ENCODE measurements at places on chromosomes 3 and 15.
A peak's percentile ranks its signal among the peaks of the same experiment; 100 is the strongest.

- DNase-seq: no peak
These were observed 7.6 kb downstream of the ZMAT3 start for GRCh38 chr3:179063945-179064560.

- no peak for DNase-seq
These were observed 207.0 kb downstream of the NTRK3 start for GRCh38 chr15:88049506-88049905.

DNA sequence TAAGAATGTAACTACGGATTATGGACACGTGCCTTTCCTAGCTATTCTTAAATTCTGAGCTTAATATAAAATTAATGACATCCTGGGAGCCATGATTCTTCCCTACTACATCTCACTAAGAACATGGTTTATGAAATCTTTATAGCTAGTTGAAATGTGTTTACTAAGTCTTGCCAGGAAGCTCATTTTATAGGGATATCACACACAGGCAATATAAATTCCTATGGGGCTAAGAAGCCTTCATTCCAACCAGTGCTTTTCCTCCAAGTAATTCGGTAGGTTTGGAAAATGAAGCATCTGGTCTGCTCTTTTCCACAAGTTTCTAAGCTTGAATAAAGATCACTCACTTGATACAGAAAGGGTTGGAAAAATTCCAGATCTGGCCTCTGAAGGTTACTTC, 802.6 kb downstream of the FHIT start:
- no peak for DNase-seq

- DNase-seq: no peak
These were observed 33.3 kb downstream of the RLBP1 start for GRCh38 chr15:89187986-89188514.

GRCh38 chr15:63603516-63603915, 6.3 kb downstream of the FBXL22 start:
- no peak for DNase-seq

- DNase-seq: no peak
These were observed 98.3 kb downstream of the MEX3B start for GRCh38 chr15:81947548-81947947.

DNA sequence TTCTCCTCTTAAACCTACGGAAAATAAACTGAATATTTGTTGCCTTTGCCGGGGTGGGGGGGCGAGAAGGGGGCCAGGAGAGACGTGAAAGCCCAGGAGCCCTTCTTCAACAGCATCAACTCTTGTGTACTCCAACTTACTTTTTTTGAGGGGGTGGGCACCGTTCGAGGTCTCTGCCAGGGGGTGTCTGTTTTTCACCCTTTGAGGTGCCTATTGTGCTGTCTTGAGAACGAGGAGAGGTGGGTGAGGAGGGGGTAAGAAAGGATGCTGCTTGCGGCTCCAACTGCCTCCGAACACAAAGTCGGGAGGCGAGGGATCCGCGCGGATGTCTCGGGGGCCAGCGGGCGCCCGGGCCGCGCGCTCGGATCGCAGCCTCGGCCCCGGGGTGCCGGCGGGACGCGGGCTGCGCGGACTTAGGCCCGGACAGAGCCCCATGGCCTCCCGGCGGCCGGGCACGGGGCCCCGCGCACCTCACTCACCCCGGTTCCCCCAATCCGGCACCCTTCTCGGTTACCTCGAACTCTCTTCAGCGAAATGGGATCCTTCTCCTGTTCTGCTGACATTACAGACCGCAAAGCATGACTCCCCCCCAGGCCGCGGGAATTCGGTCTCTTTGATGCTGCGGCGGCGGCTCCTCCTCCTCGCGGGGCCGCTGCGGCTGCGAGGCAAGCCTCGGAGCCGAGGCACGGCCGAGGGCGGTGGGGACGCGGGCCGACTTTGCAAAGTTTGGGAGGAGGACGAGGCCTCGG, 650 bp downstream of the PYGO1 start:
- DNase-seq: peak; percentile 83

DNA sequence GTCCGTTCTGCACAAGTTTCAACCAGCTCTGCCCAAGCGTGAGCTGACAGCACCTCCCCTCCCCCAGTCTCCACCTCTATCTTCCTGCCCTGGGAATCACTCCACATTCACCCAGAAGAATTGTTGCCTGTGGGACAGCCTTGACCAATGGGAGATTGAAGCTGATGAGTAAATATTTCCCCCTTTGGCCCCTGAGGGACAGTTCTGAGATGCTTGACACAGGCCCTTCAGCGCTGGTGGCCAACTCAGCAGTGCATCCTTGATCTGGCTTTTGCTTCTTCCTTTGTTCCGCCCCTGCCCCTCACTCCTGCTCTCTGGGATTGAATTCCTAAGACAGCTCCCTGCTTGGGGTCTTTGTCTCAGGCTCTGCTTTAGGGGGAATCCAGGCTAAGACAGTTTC, 13.1 kb upstream of the SKIC8 start:
- no peak for DNase-seq

GRCh38 chr15:75346796-75347221, at the start of gene NEIL1:
Gene NEIL1 (plus strand): TSS chr15:75347039. CDS start chr15:75348906, 1,867 bp downstream.
- no peak for DNase-seq

DNA sequence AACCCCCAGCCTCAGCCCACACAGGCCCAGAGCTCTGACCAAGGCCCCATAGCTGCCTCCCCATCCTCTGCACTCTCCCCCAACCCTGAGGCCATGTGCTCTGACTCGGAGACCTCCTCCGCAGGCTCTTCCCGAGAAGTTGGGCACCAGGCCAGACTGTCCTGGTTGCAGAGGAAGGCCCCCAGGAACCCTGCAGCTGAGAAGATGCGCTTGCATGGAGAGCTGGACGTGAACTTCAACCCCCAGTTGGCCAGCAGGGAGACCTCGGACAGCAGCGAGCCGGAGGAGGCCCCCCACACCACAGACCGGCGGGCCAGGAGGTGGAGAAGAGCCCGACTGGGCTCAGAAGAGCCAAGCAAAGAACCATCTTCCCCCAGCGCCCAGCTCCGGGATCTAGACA, 119.5 kb upstream of the EIF1B start:
- DNase-seq: no peak

GRCh38 chr3:155178810-155179436, 98.8 kb downstream of the MME start:
- DNase-seq: no peak

- DNase-seq: no peak
These were observed 44.2 kb downstream of the SOX2 start for GRCh38 chr3:181755959-181756358.

DNA sequence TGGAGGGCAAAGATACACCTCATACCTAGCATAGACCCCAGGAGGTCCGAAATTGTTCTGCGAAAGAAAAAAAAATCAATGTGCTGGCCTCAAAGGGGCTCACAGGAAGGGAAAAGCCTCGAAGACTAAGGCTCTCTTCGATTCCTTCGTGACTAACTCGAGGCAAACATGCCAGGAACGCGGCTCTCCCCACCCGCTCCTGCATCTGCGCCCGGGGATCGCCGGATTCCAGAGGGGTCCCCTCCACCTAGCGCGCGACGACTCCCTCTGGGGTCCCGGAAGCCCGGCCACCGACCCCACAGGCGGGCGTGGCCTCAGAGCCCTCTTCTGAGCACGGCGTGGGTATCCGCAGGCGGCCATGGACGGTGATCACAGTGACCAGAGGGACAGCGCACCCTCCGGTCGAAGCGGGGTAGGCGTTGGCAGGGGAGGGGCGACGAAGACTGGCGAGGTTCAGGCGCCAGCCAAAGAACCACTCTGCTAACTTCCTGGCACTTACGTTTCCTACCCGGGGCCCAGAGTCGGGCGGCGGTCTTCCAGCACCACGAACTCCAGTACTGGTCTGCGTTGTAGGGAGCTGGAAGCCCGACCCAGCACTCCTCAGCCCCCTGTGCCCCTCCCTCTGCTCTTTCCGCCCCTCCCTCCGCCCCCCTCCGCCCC, 515 bp upstream of the EIF3J start:
- peak; percentile 92 for DNase-seq

- DNase-seq: no peak
These were observed 260.4 kb downstream of the RPLP1 start for GRCh38 chr15:69712991-69713390.

DNA sequence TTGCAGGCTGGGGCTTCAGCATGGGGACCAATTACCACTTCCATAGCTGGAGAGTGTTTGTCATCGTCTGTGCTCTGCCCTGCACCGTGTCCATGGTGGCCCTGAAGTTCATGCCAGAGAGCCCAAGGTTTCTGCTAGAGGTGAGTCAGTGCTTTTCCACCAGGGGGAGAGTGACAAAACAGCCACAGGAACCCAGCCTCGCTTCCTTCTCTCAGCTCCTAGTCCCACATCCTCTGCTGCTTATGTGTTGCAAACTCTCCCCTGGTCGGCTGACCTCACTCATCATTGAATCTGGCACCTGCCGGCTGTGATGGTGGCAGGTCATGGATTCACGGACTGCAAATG, 158.3 kb downstream of the SV2B start:
- no peak for DNase-seq

- DNase-seq: no peak
These were observed 51.2 kb downstream of the HACD2 start for GRCh38 chr3:123533554-123534159.

DNA sequence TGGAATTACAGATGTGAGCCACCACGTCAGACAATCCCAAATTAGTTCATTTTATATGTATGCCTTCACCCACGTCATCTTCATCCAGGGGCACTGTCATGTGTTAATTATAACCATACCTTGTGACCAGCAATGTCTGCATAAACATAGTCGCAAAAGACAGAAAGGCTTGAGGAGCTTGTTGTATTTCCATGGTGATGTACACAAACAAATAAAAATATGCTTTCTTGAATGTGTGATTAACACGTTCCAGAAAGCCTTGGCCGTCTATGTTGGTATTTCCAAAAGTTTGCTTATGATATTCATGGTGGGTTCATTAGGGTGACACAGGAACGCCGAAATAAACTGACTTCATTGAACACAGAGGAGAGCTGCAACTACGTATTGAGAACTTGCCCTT, 524.7 kb upstream of the ZNF717 start:
- DNase-seq: no peak

DNA sequence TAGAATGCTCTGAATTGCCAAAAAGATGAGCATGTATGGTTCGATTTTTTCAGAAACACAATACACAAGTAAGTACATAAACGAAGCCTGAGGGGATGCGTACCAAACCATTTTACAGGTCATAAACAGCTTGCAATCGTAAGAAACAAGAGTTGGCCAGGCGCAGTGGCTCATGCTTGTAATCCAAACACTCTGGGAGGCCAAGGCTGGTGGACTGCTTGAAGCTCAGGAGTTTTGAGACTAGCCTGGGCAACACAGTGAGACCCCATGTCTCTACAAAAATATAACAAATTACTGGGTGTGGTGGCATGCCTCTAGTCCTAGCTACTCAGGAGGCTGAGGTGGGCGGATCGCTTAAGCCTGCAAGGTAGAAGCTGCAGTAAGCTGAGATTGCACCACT, 13.4 kb downstream of the TRA2B start:
- DNase-seq: no peak

DNA sequence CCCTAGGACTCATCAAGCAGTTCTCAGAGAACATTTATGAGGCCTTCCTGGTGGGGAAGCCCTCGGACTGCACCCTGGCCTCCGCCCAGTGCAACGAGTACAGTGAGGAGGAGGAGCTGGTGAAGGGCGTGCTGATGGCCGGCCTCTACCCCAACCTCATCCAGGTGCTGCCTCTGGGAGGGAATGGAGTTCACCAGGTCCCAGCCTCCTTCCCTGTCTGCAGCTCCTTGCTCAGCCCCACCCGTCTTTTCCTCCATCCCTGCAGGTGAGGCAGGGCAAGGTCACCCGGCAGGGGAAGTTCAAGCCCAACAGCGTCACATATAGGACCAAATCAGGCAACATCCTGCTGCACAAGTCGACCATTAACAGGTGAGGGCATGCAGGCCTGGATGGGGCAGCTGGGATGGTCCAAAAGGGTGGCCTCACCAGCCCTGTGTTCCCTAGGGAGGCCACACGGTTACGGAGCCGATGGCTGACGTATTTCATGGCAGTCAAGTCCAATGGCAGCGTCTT, 46.3 kb downstream of the DHX30 start:
- DNase-seq: no peak

DNA sequence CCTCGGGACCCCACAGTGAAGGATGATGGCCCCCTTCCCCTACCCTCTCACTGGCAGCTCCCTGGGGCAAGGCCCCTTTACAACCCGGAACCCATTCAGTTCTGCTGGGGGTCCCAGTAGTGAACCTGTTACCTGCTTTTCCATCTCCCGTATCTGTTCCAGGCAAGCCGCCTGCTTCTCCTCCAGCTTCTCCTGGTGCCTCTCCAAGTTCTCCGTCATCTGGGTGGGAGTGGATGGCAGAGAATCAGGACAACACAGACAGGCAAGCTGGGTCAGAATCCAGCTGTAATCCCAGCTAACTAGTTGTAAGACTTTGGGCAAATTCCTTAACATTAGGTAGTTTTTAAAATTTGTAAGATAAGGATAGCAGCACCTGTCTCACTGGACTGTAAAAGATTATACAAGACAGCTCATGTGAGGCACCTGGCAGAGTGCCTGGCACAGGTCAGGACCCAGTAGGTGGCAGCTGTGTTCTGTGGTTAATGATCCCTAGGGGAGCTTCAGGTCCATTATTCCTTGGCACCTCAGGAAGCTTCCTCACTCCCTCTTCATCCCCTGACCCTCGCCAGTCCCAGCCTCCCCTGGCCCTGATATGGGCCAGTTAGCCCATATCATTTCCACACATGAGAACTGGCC, 6.4 kb upstream of the ANKRD63 start:
- no peak for DNase-seq

- DNase-seq: no peak
These were observed 405.9 kb downstream of the NR2F2 start for GRCh38 chr15:96736384-96736783.

- no peak for DNase-seq
These were observed 198.4 kb downstream of the LPP start for GRCh38 chr3:188352196-188352927.

- DNase-seq: no peak
These were observed 569.8 kb downstream of the VGLL3 start for GRCh38 chr3:86420990-86421739.

GRCh38 chr3:10497439-10497838, 7.9 kb downstream of the ATP2B2 start:
- no peak for DNase-seq

GRCh38 chr3:123376451-123377242, 72.2 kb downstream of the ADCY5 start:
- DNase-seq: no peak

GRCh38 chr3:122982216-122983185, 45.1 kb downstream of the SEMA5B start:
- no peak for DNase-seq

DNA sequence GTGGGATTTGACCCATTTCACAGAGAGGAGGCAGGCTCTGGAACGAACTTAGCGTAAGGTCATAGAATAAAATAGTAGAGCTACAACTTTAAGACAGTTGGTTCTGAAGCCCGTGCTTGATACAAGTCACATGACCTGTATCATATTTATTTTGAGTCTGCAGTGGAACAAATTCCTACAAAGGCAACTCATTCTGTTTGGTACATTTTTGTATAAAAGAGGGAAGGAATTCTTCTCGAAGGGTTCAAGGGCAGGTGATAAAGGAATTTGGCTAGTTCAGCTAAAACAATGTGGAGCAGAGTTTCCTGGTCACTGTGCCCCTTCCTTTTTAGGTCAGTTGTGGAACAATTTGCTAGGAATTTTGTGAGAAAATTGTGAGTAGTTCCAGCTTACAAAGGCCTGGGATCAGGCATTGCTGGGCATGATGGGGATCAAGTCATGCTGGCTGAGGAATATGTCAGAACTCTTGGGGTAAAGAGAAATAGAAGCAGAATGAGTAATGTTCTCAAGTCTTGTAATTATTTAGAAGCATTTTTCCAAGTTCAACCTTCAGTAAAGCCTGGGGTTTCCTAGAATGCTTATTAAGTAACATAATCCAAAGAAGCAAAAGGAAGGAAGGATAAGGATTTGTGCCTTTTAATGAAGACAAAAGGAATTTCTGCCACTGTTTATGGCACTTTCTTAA, 19.1 kb downstream of the USP3 start:
- DNase-seq: no peak

GRCh38 chr3:18883571-18883970, 264.7 kb upstream of the KCNH8 start:
- no peak for DNase-seq

Measured in SK-N-SH (cell line).